ENCODE measurements at places on chromosomes 4 and X.

DNA sequence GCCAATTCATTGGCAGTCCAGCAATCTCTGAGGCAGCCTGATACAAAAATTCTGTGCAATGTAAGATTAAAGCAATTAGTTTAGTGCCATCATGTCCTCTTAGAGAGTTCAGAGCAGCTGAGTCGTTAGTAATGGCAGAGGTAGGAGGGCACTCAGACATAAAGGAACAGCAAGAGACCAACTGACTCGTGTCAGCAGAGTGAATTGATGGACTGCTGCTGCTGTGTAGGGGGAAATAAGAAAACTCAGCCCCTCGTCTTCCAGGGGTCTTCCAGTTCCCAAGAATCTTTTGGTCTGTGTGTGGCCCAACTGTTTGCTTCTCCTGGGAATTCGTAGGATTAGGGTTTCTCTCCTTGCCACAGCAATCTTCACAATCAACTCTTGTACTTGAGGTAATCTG, 100.9 kb downstream of the TTC29 start:
- DNase-seq: no peak

DNA sequence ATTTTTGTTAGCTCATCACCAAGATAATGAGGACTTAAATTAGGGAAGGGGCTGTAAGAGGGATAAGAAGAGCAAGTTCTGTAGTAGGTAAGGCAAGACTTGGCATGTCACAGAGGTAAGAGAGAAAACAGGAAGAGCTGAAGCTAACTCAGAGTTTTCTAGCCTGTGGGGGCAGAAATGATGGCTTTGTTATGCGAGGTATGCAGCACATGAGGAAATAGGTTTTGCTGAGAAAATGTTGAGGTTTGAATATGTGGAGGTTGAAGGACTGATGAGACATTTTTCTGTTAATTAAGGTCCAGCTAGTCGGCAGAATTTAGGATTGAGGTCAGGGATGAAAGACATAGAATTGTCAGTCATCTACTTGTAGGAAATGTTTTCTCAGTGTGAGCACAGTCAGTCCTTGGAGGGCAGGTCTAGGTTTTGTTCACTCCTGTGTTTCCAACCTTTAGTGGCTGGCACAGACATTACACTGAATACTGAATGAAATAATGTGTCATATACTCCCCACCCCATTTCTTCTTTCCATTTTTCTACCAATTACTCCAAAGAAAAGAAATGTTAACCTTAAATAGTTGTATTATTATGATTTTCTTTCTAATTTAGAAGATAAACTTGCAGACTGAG, 154.0 kb upstream of the AADAT start:
- DNase-seq: no peak

GRCh38 chr4:83267121-83267829, 17.3 kb downstream of the COQ2 start:
- no peak for DNase-seq

DNA sequence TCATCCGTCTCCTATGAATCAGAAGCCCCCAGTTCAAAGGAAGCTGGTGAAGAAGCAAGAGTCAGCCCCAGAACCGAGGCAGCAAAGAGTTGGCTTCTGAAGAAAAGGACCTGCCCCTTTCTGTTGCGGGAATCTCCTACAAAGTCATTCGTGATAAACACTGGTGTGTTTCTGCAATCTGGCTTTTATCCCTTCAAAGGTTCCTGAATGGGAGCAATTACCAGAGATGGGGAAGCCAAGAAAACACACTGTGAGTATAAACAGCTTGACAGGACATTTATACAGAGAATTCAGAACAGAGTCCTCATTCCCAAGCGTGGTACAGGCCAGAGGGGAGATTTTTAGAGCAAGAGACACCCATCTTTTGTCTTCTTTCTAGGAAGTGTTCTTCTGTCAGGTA, 226.8 kb upstream of the LNX1 start:
- no peak for DNase-seq

DNA sequence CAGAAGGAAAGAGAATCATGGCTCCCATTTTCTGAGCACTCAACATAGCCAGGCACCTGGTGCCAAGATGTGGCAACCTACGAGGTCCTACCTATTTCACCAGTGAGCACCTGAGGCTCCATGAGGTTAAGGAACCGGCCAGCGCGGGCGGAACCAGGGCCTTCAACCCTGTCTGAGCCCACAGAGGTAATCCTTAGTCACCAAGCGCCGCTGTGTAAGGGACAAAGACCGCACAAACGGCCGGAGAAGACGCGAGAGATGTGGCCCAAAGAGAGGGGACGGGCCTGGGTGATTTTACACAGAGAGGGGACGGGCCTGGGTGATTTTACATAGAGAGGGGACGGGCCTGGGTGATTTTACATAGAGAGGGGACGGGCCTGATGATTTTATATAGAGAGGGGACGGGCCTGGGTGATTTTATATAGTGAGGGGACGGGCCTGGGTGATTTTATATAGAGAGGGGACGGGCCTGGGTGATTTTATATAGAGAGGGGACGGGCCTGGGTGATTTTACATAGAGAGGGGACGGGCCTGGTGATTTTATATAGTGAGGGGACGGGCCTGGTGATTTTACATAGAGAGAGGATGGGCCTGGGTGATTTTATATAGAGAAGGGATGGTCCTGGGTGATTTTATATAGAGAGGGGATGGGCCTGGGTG, 114.2 kb downstream of the SMIM20 start:
- DNase-seq: no peak
